ENCODE measurements at places on chromosomes 13 and 19. TPM values are rescaled to one million over a fixed set of nuclear protein-coding genes. Genes with fewer than 3 reads are reported as not detected.

Gene TEX29
- polyA plus RNA-seq, result 0.48 TPM

Gene ATP7B
- 31.3 TPM for polyA plus RNA-seq

Gene IER2
- polyA plus RNA-seq, result 217 TPM

DNA sequence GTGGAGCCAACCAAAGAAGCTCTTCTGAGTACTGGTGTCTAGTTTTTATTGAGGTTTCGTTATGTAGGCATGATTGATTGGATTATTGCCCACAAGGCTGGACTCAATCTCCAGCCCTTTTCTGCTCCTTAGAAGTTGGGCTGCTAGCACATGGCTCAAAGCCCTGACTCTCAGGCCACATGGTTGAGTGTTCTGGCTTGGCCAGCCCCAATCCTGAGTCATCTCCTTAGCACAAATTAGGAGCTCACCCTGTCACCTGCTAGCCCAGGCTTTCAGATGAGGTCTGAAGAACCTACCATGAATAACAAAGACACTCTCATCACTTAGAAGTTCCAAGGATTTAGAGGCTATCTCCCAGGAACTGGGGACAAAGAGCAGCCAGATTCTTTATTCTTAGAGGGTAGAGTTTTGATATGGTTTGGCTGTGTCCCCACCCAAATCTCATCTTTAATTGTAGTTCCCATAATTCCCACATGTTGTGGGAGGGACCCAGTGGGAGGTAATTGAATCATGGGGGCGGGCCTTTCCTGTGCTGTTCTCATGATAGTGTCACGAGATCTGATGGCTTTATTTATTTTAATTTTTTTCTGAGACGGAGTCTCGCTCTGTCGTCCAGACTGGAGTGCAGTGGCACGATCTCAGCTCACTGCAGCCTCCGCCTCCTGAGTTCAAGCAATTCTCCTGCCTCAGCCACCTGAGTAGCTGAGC, 11.3 kb downstream of the DPY19L3 start:
- H3K27ac ChIP-seq, result no peak overlapping the region
- no peak for DNase-seq
- no peaks in the 10 kb centered on the region for H3K27me3 ChIP-seq

- no peaks in the 10 kb centered on the region for H3K4me1 ChIP-seq
- H3K27me3 ChIP-seq, result no peaks in the 10 kb centered on the region
- H3K4me3 ChIP-seq, result no peak overlapping the region
Observed at GRCh38 chr19:36103842-36104552, 6.9 kb upstream of the OVOL3 start.

DNA sequence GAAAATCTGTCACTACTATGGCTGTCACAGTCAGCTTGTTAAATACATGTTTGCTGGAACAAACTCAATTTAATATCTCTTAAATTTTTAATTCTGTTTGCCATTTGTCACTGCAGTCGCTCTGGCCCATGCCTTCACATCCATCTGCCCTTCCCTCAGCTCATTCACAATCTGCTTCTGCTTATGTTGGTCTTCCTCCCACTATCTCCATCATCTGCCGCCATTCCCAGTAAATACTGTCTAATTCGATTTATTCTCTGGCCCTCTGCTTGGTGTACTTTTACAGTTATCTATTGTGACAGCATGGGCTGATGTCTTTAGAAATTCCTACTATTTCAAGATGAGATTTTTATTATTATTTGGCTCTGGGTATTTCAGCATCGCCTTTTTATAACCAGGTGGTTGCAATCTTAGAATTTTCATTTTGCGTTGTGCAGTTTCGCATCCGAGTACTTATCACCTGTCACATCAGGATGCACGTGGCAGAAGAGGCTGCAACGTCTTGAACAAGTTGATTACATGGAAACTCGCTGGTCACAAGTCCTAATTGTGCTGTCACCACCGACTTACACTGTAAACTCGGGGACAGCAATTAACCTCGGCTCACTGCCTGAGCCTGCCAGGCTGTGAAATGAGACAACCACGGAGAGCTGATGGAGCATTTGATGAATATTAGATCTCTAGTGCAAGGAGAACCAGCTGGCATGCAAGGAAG, 158.4 kb downstream of the MYO16 start:
- no peak for DNase-seq
- H3K27ac ChIP-seq, result no peak overlapping the region
- H3K27me3 ChIP-seq, result no peaks in the 10 kb centered on the region
- no peak overlapping the region for H3K4me3 ChIP-seq
- H3K4me1 ChIP-seq, result no peaks in the 10 kb centered on the region
- no peaks in the 10 kb centered on the region for H3K36me3 ChIP-seq

Measured in small intestine (tissue), 16 donors.